Upper lobe of right lung (tissue), 1 donor: ENCODE measurements at places on chromosomes 2 and 18. TPM values are rescaled to one million over a fixed set of nuclear protein-coding genes. Genes with fewer than 3 reads are reported as not detected.

GRCh38 chr2:181198183-181198864 is 217.9 kb downstream of the UBE2E3 start:
- DNase-seq = no peak

DNA sequence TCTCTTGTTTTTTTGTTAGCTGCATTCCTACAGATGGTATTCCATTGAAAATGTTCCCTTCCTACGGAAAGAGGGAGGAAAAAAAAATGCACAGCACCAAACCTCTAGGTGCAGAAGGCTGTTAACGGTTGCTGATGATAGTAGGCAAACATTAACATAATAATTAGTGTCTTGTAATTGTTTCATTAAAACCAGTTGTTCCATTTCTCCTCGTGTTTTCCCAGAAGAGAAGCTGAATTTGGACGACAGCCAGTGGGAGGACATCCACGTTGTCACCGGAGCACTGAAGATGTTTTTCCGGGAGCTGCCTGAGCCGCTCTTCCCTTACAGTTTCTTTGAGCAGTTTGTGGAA is 494.7 kb downstream of the ARHGAP15 start:
- DNase-seq = no peak

DNA sequence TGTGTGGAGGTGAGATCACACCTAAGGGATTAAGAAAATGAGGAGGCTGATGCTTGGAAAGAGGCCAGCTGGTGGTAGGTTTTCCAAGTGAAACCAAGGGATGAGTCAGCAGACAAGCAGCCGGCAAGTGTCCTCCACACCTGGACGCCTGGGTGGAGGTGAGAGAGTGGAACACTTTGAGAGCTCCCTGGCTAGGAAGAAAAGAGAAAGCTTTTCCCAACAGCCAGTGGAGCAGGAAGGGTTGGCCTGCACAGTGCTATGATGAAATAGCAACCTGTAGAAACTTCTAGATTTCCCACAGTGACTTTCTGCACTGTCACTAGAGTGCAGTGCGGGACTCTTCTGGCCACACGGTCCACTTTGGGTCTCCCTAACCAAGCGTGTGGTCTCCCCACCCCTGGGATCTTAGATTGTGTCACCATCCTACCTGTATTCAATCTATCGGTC is 19.6 kb upstream of the IL37 start:
- DNase-seq = no peak

DNA sequence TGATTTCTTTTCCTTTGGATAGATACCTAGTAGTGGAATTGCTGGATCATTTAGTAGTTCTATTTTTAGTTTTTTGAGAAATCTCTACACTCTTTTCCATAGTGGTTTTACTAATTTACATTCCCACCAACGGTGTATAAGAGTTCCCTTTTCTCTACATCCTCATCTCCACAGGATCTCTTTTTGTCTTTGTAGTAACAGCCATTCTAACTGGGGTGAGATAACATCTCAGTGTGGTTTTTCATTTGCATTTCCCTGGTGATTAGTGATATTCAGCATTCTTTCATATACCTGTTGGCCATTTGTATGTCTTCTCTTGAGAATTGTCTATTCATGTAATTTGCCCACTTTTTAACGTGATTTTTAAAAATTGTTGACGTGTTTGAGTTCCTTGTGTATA is 13.8 kb downstream of the RFTN2 start:
- no peak for DNase-seq

DNA sequence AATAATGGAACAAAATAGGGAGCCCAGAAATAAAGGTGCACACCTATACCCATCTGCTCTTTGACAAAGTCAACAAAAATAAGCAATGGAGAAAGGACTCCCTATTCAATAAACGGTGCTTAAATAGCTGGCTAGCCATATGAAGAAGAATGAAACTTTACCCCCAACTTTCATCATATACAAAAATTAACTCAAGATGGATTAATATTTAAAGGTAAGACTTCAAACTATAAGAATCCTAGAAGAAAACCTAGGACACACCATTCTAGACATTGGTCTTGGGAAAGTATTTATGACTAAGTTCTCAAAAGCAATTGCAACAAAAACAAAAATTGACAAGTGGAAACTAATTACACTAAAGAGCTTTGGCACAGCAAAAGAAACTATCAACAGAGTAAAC is 139.1 kb downstream of the DNAH7 start:
- no peak for DNase-seq

DNA sequence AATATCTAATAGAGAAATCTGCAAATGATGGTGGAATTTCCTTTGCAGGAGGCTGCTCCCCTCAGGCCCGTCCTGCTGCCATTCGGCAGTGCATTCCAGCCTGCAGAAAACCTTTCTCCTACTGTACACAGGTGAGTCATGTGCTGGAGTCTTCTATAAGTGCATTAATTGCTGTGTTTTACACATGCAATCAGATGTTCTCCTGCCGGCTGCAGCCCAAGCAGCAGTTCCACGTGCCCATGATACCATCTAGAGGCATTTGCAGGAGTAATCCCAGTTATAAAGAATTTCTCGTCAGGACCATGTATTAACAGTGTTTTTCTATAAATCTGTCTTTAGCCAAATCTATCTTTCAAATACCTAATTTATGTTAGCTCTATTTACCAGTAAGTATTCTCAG is 304.7 kb upstream of the HNMT start:
- DNase-seq = no peak

The SFTPB gene
- total RNA-seq = 14,872 TPM
